CD4-positive, alpha-beta memory T cell (primary cell): ENCODE measurements at places on chromosomes 4 and X.
A peak's percentile ranks its signal among the peaks of the same experiment; 100 is the strongest.

DNA sequence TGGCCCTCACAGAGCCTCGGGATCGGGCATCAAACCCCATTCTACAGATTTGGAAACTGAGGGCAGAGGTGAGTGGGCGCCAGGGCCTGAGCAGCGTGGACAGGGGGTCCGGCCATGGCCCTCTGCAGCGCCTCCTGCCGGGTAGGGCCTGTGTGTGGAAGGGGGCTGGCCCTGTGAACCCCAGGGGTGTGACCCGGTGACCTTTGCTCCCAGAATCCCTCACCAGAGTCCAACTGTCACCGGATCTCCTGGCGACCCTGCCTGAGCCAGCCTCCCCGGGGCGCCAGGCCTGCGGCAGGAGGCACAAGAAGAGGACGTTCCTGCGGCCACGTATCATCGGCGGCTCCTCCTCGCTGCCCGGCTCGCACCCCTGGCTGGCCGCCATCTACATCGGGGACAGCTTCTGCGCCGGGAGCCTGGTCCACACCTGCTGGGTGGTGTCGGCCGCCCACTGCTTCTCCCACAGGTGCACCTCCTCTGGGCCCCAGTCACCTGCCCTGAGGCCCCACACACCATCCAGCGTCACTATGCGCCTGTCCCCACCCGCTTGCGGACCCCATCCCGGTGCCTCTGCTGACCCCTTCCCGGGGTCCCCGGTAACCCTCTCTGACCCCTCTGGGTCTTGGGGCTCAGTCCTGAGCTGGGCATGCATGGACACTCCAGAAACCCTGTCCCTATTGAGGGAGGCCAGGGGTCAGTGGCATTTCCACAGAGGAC, 4.2 kb downstream of the HGFAC start:
- DNase-seq = no peak

DNA sequence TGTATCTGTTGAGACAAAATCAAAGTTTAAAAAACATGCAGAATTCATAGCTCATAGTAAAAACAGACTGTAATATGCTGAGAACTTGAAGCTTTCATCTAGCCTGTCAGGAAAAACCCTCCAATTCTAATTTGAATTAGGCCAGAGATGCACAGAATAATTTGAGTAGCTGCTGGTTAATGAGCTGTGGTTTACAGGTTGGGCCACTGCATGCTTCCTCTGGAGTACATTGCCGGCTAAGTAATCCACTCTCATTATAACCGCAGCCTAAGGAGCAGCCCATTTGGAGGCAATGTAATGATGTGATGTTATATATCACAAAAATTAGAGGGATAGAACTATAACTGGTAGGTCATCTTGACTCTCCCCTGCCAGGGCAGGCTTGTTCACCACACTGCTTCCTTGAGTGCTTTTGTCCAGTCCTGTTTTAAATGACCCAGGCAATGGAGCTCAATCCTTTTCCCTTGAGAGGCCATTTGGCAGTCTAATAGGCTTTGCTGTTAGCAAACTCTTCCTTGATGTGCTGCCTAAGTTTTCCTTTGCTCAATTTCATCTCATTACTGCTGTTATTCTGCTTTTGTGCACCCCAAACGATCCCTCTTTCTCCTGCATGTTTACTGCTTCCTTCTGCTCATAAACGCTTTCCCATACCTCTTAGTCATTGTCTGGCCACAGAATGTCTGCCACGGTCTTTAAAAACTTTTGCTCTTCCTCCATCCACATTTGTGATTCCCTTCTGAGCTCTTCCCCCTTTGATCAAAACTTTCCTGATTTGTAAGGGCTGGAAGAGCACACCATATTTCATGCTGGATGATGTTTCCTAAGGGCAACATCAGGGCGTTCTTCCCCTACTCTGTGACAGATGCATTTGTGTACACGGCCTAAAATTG, 230.9 kb downstream of the C4orf33 start:
- no peak for DNase-seq

- no peak for DNase-seq
Observed at GRCh38 chr4:87524456-87524855, 4.7 kb downstream of the SPARCL1 start.

- peak; percentile 81 for DNase-seq
Observed at GRCh38 chr4:99946356-99947189, at the start of gene DNAJB14. DNAJB14 (minus strand) TSS chr4:99946618; CDS start chr4:99946571, 47 bp downstream.

DNA sequence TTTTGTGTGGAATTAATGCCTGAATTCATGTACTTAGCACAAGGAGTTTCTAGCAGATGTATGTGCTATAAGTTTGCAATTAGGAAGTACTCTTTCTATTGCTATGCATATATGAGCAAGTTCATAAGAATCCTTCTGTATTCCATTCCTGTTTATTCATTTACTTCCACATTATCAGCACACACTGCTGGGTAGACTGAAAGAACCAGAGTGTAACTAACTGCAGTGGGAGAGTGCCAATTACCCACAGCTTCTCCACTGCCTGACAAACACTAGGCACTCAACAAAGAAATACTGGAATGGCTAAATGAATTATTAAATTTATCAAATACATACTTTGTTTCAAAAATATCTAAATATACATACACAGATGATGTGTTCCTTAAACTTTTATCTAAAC, 219.6 kb downstream of the CAMK2D start:
- DNase-seq = no peak

GRCh38 chrX:96907516-96908272, 24.0 kb downstream of the RPA4 start:
- no peak for DNase-seq

DNA sequence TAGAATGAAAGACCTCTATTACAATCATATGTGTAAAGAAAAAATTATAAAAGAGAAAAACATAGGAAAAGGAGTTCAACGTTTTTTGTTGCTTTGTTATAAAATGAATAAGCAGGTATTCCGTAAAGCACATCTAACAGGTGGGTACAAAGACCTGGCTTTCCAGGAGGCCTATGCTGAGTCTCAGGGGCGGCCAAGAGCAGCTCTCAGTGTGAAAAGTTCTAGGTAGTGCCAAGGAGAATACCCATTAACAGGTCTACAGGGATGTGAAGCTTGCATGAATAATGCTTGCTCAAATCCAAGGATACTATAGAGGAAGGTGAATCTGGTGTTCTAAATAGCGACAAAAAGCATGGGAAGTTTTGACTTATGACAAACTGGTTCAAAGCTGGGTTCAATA, 944.4 kb downstream of the PDHA2 start:
- no peak for DNase-seq

DNA sequence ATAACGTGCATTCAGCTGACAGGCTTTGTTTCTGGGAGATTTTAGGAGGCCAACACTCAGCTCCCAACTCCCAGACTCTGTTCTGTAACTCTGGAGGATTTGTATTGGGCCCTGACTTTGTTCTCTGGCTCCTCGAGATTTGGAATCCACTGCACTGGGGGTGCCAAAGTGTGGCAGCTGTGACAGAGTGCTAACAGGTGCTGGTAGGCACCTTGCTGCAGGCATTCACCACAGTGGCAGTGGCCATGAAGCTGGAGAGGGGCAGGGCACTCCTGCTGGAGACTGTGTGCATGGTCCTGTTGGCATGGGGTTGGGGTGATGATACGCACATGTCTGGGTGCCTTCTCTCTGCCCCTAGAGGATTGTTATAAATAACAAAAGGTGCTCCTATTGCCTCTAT, 1094.9 kb upstream of the SLIT2 start:
- DNase-seq = no peak

- DNase-seq = no peak
Observed at GRCh38 chr4:118036336-118036735, 2.0 kb downstream of the NDST3 start.

DNA sequence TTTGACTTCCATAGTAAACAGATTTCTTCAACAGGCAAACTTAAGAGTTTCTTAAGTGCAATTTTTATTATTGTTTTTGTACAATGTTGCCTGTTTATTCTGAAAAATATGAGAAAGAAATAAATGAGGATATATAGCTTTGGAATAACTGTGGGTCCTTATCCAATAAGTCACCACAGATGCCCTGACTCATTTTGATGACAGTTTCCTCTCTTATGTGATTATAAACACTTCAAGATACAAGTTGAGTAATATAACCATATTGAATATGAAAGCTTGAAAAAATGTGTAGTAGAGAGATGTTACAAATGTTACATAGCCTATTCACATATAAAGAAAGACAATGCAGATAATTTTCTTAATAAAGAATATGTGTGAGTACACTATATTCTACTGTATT, 931.6 kb downstream of the RAPGEF2 start:
- no peak for DNase-seq

- no peak for DNase-seq
Observed at GRCh38 chrX:16479206-16479869, 170.6 kb upstream of the S100G start.

- DNase-seq = no peak
Observed at GRCh38 chr4:115437739-115438138, 324.3 kb upstream of the NDST4 start.

- peak; percentile 14 for DNase-seq
Observed at GRCh38 chrX:16433021-16433420, 216.9 kb upstream of the S100G start.

- DNase-seq = no peak
Observed at GRCh38 chr4:3871181-3871852, 105.1 kb downstream of the ADRA2C start.

DNA sequence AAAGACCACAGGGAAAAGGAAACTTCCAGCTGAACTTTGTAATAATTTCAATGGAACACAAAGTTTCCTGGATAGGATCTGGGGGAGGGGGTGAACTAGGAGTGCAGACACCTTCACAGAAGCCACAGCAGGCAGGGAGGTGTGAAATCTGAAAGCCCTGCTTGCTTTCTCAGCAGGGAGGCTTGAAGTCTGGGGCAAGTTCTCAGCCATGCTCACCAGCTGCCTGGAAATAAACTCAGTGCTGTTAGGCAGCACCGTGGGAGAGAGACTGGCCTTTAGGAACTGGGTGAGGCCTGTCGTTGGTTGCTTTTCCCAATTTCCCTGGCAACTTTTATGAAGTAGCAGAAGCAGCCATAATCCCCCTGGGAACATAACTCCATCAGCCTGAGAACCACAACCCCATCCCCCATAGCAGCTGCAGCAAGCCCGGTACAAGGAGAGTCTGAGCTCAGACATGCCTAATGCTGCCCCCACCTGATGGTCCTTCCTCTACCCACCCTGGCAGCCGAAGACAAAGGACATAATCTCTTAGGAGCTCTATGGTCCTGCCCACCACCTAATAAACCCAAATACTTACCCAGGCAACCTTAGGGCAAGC, 39.2 kb upstream of the NMU start:
- DNase-seq = no peak

DNA sequence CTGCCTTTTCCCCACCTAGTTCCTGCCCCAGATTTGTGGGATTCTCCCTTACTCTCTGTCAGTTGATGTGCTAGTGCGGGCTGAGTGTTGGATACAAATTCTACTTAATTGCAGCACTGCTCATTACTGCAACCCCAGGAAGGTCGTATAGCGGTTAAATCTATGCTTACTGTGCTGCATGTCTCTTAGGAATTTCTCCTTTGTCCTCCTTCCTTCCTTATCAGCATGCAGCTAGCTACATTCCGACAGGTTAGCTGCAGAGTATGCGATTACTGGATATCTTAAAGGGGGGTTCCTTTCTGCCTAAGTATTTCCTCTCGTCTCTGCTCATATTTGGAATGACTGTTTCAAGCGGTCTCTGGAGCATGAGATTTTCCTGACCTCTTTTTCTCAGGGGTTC, 662.8 kb downstream of the TLL1 start:
- no peak for DNase-seq

DNA sequence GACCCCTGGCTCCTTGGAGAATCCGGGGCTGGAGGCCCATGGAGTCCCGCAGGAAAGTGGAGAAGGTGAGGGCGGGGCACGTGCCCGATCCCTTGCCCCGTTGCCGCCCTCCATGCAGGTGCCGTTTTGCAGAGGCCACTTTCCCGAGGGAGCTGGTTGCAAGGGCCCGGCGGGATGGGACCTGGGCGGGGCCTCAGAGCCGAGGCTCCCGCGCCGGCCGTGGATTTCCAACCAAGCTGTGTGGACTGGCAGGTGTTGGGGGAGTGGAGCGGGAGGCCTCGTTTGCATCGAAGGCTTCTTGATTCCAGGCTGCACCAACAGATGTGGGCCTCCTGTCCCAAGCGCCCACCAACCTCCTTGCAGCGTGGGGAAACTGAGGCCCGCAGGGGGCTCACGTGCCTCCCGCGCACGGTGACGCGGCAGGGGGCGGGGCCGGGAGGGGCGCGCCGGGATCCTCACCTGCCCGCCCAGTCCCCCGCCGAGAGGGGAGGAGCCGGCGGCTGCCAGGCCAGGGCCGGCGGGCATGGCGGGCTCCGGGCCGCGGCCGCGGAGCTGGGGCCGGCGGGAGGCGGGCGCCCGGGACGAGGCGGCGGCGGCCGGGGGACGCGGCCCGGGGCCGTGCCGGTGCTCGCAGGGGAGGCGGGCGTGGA, 24.9 kb downstream of the SH3BP2 start:
- DNase-seq = no peak

DNA sequence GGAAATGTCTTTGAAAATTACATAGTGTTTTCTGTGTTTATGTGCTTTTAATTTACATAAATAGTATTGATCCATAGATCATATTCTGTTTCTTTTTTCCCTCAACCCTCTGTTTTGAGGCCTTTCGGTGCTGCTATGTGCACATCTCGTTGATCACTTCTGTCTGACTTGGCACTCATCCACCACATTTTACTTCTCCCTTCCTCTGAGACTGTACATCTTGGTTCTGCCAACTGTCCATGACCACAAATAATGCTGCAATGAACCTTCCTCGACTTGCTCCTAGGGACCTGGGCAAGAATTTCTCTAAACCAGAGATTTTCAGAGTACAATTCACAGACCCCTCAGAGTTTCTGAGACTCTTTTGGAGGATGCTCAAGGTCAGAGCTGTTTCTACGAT, 74.4 kb downstream of the RTL5 start:
- no peak for DNase-seq

- no peak for DNase-seq
Observed at GRCh38 chr4:26682436-26682835, 98.6 kb downstream of the TBC1D19 start.

DNA sequence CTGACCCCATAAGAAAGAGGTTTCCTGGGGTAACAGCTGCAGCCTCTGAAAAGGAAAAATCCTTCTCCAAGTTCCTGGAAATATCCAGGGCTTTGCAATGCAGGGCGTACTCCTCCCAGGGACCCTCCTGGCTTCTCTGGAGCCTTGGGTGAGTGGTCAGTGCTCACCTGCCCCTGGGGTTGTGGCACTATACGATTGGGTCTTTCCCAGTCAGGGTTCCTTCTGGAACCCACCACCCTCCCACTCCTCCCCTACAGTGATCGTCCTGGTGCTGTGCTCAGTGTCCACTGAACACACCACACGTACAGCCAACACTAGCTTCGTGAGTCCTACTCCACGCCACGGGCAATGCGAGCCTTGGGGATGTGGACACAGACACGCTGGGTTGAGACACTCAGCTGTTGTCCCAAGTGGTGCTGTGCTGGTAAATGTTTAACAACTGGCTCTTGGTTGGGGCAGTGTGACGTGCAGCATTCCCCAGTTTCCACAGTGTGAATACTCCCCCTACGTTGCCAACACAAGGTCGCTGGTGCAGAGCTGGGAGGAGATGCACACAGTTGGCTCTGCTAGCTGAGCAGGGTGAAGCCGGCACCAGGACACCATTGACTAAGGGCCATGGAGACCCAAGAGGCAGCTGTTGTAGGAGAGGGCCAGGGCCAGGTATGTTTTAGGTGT, 65.4 kb downstream of the HTRA3 start:
- DNase-seq = no peak

GRCh38 chr4:106104276-106104675, 209.0 kb downstream of the NPNT start:
- DNase-seq = no peak
